Activated naive CD4-positive, alpha-beta T cell treated with Interleukin-2 at 50 U/mL for 16 hours (primary cell): ENCODE measurements at places on chromosomes 1 and 21.
A peak's percentile ranks its signal among the peaks of the same experiment; 100 is the strongest.

DNA sequence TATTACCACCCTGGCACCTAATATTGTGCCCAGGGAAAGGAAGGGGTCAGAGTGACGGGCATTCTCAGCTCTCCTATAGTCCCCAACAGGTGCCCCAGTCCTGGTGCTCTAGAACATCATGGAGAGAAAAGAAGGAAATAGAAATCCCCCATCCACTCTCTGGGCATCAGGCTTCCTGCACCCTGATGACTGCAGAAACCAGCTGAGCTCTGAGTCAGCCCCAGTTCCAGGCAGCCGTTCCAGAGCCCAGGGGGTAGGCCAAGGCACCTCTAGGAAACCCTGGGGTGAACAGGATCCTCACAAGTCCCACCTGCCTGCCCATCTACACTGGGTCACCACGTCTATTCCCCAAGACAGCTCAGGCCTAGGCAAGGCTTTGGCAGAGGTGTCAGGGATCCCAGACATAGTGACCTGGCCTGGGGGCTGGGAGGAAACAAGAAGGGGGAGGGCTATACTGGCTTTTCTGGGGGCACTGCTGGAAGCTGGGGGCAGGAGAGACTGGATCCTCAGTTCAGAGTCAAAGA is 709 bp downstream of the NECTIN4 start:
- DNase-seq: no peak

DNA sequence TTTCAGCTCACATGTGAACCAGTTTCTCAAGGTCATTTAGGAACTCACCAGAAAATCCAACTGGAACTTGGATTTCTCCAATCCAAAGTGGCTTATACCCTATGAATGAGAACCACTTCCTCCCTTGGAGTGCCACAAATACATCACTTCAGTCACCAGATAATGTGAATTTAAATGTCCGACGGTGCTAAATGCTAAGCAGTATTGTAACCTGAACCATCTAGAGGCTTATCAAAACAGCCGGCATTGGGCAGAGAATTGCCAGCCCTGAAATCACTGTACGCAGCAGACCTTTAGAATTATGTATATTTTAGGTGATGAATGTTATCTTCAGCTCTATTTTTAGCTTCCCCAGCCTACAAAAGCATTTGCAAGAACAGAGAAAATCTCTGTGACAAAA is 76.8 kb upstream of the COX20 start:
- DNase-seq: no peak

- DNase-seq: no peak
Measured at GRCh38 chr21:25974964-25975363, 195.6 kb downstream of the APP start.

- DNase-seq: no peak
Measured at GRCh38 chr1:237873487-237874211, 17.1 kb downstream of the ZP4 start.

DNA sequence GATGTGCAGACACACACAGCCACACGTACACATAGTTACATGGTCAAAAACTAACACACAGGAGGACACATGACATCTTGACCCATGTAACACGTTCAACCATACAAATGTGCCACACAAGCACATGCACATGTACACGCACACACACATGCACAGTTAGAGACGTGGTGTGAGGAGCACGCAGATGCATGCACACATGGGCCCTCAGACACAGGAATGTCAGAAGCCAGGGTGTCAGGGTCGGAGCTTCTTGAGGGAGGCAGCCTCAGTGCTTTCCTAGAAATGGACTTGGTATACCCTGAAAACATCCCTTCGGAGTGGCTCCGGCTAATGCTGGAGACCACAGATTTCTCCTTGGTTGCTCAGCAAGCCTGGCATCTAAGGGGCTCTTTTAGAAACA is 114.3 kb downstream of the DMRTB1 start:
- DNase-seq: no peak

DNA sequence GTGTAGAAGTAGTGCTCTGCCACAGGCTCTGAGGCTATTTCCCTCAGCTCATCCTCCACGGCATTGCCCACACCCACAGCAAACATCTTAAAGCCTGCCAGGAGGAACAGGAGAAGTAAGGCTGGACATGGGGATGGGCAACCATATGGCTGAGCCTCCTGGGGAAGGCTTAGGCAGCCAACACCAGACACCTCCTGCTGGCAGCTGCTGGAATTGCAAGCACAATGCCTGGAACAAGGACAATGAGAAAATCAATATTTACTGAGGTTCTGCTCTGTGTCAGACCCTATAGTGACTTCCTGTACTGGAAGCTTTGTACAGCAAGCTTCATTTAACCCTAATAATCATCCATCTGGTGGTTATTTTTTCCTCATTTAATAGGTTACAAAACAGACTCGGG is 8.2 kb downstream of the MATN1 start:
- peak; percentile 21 for DNase-seq

DNA sequence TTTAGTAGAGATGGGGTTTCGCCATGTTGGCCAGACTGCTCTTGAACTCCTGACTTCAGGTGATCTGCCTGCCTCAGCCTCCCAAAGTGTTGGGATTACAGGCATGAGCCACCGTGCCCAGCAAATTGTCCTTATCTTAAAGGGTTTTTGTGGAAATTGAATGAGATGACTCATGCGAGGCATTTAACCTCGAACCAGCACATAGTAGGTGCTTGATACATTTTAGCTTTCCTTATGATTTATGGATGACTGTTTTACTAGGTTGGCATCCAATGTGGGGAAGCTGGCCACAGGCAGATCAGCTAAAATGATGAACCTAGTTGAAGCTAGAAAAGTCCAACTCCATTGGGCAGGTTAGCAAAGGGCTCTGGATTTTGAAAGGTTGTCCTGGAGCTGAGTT is 1.4 kb upstream of the COL9A2 start:
- no peak for DNase-seq

DNA sequence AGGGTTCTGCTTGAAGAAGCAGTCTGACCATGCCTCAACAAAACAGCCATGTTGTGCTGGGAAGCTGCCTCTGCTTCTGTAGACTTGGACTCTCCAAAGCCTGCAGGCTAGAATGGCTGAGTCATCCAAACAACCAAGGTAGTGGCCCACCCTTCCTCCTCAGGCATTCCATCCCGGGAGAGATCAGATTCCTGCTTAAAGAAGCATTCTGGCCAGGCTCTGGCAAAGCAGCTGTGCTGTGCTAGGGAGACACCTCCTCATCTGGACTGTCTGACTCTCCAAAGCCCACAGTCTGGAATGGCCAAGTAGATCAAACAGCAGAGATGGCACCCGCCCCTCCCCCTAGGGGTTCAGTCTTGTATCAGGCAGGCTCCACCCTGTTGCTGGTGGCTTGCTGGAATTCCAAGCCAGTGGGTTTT is 38.3 kb upstream of the F3 start:
- no peak for DNase-seq

DNA sequence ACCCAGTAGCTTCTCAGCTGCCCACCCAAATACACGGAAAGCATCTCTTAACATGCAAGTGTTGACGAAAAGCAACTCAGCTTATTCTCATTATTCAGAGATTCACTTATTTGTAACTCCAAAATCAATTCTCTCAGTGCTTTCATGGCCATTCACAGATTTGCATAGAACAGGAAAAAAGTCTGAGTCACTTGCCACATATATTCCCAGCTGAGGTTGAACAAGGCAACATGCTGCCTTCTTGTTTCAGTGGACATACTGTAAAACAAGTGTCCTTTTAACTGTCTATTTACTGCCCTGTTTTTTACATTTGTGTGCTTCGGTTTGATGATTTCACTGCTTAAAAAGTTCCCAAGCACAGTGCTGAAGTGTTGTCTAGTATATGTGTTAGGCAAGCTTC is 273.0 kb downstream of the LTN1 start:
- DNase-seq: no peak

- no peak for DNase-seq
Measured at GRCh38 chr1:181485287-181486097, 2.2 kb downstream of the CACNA1E start.

DNA sequence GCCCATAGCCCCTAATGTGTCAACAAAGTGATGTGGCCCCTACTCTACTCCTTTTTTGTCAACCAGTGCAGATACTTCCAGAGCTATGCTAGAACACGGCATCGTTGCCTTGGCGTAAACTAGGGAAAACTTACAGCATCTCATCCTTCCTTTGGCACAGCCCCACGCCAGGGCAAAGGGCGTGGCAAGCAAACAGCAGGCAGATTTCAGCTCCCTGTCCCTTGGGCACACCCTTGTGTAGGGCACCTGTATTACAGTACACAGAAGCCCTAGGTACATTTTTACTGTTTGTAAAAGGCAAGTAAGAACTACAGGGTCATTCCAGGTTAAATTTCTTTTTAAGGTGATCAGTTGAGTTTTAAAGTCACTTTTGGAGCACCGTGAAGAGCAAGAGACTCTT is 29.3 kb downstream of the PRDX6 start:
- no peak for DNase-seq

- no peak for DNase-seq
Measured at GRCh38 chr1:63466181-63466580, 56.8 kb downstream of the ITGB3BP start.

DNA sequence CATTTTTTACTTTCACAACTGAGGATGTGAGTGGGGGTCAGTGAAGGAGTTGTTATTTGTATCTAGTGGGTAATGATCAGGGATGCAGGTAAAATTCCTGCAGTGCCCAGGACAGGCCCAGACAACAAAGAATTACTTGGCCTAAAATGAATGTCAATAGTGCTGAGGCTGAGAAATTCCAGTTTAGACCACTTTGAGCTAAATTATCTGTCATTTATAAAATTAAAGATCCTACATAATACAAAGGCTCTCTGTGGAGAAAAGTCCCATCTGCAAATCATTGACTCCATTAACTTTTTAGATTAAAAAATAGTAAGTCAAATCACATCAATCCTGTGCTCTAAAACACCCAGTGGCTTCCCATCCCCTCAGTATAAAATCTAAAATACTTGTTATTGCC is 130.7 kb upstream of the COL11A1 start:
- no peak for DNase-seq

- DNase-seq: no peak
Measured at GRCh38 chr1:194598098-194598497, 1411.7 kb upstream of the B3GALT2 start.

DNA sequence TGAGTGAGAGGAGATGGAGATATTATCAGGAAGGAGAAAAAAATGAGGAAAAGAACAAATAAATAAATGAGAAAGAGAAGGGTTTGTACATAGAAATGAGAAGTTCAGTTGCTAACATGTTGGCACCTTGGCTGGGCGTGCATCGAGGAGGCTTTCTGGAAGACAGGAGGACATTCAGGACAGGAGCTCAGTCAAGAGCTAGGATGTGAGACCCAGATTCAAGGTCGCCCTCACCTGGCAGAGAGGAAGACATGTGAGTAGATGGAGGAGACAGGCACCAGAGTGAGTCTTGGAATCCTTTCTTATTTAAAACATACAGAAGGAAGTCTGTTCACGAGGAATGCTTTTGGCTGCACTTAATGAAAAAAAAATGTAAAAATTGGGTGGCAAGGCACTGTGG is 640.9 kb downstream of the NPHP4 start:
- DNase-seq: no peak

DNA sequence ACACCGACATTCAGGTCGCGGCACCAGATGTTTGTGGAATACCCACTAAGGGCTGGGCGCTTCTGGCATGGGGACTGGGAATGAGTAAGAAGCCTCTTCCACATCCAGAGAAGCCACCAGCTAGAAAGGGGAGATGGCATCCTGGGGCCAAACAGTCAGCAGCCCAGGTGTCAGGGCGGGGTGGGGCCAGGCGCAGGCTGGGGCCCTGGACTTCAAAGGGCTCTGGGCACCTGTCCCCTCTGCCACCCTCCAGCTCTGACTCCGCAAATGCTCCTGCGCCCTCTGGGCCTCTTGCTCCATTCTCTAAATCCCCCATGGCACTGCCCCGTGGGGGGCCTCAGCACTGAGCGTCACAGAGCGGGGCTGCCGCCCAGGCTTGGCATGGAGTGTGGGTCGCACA is 70.4 kb downstream of the MEGF6 start:
- no peak for DNase-seq

DNA sequence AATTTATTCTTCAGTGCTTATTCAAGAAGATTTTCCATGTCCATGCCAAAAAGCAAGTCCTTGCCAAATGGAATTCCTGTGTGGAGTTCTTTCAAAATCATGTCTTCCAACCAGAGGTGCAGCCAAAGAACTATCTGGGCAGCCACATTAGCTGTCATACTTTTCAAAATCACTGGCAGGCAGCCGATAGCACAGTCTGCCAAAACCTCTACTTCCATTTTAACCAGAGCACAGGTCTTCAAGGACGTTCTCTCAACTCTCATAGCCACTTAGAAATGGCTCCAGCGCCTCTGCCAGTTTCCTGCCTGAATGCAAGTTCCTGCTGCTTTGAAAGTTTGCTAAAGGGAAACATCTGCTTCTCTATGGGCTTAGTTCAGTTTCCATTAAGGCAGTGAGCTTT is 975.7 kb upstream of the ADGRL4 start:
- DNase-seq: no peak

- DNase-seq: no peak
Measured at GRCh38 chr21:38269576-38269936, 12.8 kb downstream of the KCNJ15 start.

GRCh38 chr1:109161858-109162606 is 48.1 kb downstream of the ELAPOR1 start:
- peak; percentile 42 for DNase-seq

- no peak for DNase-seq
Measured at GRCh38 chr21:38857152-38857825, 51.6 kb downstream of the ETS2 start.

GRCh38 chr1:11704194-11704529 is 12.7 kb downstream of the DRAXIN start:
- DNase-seq: no peak

GRCh38 chr1:212514782-212515181 is 82.1 kb downstream of the NENF start:
- no peak for DNase-seq

- DNase-seq: peak; percentile 16
Measured at GRCh38 chr1:6041432-6042062, 4.1 kb upstream of the KCNAB2 start.

DNA sequence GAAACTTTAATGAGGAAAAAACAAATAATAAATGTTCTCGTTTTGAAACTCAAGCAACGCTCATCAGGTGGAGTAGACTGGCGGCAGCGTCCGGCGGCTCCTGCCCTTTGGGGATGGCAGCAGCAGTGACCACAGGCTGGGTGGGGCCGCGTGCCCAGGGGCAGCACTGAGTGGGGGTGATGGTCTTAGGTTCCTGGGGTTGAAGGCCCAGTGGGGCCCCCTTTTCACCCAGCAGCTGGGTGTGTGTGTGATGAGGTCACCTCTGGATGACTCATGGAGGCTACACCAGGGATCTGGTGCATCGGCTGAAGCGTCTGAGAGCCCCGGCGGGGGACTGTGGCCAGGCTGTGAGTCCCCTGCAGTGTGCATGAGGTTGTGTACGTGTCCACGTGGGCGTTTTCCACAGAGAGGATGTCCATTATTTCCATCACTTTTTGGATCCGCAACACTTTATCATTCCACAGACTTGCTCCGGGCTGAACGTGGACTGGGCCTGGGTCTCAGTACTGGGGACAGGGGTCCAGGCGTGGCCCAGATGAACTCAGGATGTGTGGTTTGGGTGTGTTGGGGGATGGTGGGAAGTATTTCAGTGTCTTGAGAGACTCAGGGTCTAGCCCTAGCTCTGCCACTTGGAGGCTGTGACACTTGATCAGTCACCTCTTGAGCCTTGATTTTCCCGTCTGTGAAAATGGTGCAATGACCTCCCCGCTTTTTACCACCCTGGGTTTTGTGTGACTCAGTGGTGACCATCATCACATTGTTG is 25.6 kb downstream of the LDLRAP1 start:
- DNase-seq: no peak
